ENCODE measurements at places on chromosomes 4 and X. TPM values are rescaled to one million over a fixed set of nuclear protein-coding genes. Genes with fewer than 3 reads are reported as not detected.
A peak's percentile ranks its signal among the peaks of the same experiment; 100 is the strongest.

MAGEB16 gene
- not detected for total RNA-seq

DNA sequence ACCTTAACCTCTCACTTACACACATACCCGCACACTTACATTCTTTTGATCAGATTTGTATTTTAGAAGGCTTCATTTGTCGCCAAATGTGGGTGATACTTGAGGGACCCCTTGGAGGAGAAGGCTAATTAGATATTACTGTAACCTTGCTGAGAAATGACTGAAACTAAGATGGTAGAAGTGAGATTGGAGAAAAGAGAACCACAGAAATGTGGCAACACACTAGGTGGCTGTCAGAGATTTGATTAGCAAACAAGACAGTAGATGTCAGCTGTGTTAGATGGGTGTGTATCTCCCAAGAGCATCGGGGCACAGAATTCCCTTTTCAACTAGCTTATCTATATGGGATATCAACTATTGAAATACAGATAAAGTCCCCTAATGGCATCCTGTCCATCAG, 149.3 kb upstream of the FABP2 start:
- H3K4me3 ChIP-seq, result no peak overlapping the region
- DNase-seq, result no peak
- no peaks in the 10 kb centered on the region for H3K27me3 ChIP-seq

DNA sequence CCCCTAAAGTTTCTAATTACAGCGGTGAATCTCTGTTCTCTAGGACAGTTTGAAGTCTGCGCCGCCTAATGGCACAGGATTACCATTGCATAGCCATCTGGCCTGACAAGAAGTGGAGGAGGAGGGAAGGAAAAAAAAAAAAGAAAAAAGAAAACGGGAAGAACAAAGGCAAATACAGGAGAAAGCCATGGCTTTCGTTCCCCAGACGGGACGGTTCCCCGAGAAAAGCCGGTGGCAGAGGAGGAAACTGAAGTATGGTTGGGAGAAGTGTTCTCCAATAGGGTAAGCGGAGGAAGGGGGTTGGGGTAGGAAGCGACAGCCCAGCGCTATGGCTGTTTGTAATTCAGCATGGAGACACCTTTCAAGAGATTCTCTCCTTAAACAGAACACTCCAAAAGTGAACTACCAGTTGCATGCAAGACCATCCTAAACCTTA, 80.8 kb downstream of the HMGN5 start:
- peaks cover 13% of the 10 kb centered on the region for H3K4me1 ChIP-seq
- peak; percentile 36 for DNase-seq
- H3K27ac ChIP-seq, result peak overlapping the region; percentile 67
- no peaks in the 10 kb centered on the region for H3K36me3 ChIP-seq
- H3K27me3 ChIP-seq, result peaks cover 1% of the 10 kb centered on the region
- H3K4me3 ChIP-seq, result peak overlapping the region; percentile 94

AADAT gene
- total RNA-seq, result 6.2 TPM

ARHGEF38 gene
- not detected for total RNA-seq

DNA sequence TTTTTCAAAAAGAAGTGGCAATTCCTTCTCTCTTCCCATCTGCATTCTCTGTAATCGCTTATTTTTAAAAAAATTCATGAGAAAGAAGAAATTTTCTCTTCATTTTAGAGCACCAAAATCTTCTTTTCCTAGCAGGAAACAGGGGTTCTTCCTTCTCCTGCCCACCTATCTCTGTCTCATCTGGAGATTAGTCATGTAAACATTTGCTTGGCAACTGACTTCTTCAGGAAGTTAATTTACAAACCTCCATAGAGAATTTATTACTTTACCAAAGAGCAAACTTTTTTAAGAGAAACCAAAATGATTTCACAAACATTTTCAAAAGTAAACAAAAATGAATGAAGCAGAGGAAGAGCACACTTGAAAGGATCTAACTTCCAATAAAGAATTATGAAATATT, 13.5 kb downstream of the TTC29 start:
- DNase-seq, result peak; percentile 20
- H3K36me3 ChIP-seq, result no peaks in the 10 kb centered on the region
- peaks cover 7% of the 10 kb centered on the region for H3K27me3 ChIP-seq
- H3K4me3 ChIP-seq, result peak overlapping the region; percentile 56
- H3K4me1 ChIP-seq, result peaks cover 10% of the 10 kb centered on the region

DNA sequence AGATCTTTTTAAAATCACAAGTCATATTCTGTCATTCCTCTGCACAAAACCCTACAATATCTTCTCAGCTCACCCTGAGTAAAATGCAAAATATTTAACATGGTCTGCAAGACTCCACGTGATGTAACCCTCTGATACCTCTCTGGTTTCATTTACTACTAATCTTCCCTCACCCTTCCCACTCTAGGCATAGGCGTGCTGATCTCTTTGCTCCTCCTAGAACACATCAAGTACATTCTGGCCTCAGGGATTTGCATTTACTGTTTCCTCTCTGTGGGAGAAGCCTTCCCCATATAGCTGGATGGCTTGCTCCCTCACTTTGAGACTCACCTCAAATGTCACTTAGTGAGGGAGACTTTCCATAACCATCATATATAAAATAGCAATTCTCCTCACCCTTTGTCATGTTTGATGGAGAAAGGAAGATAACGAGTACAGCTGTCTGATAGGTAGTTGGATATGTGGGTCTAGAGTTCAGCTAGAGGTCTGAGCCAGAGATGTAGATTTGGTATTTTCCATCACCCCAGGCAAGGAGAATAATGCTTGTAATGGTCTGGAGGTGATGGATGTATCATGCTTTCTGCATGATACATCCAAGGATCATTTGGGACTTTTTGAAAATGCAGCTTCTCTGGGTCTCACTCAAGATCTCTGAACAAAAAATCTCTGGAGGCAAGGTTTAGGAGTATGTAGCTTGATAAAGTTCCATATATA, 123.9 kb upstream of the VAMP7 start:
- no peaks in the 10 kb centered on the region for H3K36me3 ChIP-seq
- H3K4me3 ChIP-seq, result no peak overlapping the region
- no peak overlapping the region for H3K27ac ChIP-seq

FAM47A gene
- not detected for total RNA-seq

GRCh38 chr4:65670331-65671031, at the start of gene EPHA5:
EPHA5 (minus strand) TSS chr4:65670489; CDS start chr4:65669742, 747 bp downstream.
- H3K27ac ChIP-seq, result no peak within 1 kb of the TSS
- H3K27me3 ChIP-seq, result peaks cover 21% of the 10 kb centered on the region
- peaks cover 20% of the 10 kb centered on the region for H3K4me1 ChIP-seq
- H3K4me3 ChIP-seq, result peak within 1 kb of the TSS; percentile 69
- no peaks in the 10 kb centered on the region for H3K36me3 ChIP-seq

CNGA1 gene
- not detected for total RNA-seq

DNA sequence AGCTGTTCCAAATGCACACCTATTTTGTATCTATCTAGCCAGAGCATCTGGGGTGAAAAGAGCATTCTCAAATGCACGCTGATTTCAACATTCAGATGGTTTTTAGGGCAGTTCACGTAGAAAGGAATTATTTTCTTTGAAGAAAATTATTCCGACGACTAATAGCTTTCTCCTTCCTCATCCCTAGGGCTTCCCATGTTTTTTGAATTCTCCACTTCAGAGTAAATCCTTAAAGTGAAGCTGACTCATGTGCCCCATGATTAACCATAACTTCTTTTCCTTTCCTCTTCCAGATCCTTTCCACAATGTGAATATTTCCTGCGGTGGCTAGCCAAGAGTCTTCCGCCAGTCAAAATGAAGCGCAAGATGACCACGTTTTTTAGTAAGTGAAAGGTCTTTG, 86.7 kb upstream of the PDHA1 start:
- H3K27me3 ChIP-seq, result peaks cover 3% of the 10 kb centered on the region
- DNase-seq, result no peak
- no peaks in the 10 kb centered on the region for H3K4me1 ChIP-seq
- H3K27ac ChIP-seq, result no peak overlapping the region
- no peak overlapping the region for H3K4me3 ChIP-seq

GRCh38 chr4:100988876-100989275, 358.4 kb downstream of the PPP3CA start:
- peaks cover 26% of the 10 kb centered on the region for H3K4me1 ChIP-seq
- no peak for DNase-seq
- H3K27ac ChIP-seq, result no peak overlapping the region
- H3K4me3 ChIP-seq, result no peak overlapping the region
- H3K27me3 ChIP-seq, result peaks cover 7% of the 10 kb centered on the region
- H3K36me3 ChIP-seq, result no peaks in the 10 kb centered on the region

DNA sequence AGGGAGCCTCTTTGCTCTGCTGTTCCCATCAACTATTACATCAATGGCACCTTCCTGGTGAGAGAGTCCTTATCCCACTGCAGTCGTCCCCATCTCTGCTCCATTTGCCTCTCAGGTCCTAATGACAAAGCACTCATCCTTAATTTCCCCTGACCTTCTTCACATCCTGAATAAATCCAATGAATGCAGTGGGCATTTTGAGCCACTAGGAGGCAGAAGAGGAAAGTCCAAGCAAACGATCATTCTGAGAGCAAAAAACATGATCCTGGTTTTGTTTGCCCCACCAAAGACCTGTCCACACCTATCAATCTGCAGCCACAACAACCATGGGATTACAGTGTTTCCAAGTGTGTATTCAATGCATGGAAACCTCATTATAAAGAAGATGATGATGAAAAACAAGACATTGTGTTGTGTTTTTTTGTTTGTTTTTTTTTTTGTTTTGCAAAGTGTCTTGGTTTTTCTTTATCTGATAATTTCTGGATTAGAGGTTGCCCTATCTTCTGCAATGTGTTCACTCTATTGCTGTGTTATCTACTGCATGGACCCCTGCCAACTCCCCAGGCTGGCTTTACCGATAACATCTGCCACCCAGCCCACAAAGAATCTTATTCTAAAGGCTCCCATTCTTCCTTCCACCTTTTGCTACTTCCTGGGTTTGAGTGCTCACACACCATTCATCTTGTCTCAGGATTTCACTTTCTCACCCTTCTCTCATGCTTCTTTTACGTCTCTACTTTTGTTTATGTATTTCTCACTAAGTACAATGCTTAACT, 207.2 kb downstream of the NLGN4X start:
- DNase-seq, result peak; percentile 0
- no peak overlapping the region for H3K27ac ChIP-seq
- H3K4me3 ChIP-seq, result no peak overlapping the region

MAGEC2 gene
- total RNA-seq, result not detected

- no peaks in the 10 kb centered on the region for H3K36me3 ChIP-seq
- H3K27ac ChIP-seq, result no peak overlapping the region
- no peaks in the 10 kb centered on the region for H3K27me3 ChIP-seq
Observed at GRCh38 chr4:21678711-21679110, 269.9 kb downstream of the KCNIP4 start.

DNA sequence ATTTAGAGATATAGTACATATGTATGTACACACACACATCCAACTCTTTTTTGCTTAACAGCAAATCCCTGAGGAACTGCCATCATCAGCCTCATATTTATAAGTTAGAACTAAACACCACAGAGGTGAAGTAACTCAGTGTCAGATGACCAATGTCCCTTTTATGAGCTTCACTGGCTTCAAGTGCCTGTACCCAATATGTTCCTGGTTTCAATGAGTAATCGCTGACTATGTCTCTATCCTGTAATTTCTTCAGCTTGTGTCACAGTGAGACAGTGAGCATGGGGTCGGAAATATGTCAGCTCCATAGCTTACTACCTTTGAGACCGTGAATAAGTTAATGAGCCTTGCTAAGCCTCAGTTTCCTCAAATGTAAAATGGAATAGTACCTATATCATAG, 136.2 kb upstream of the RASGEF1B start:
- H3K4me3 ChIP-seq, result no peak overlapping the region
- H3K4me1 ChIP-seq, result no peaks in the 10 kb centered on the region
- no peaks in the 10 kb centered on the region for H3K36me3 ChIP-seq
- DNase-seq, result no peak

DNA sequence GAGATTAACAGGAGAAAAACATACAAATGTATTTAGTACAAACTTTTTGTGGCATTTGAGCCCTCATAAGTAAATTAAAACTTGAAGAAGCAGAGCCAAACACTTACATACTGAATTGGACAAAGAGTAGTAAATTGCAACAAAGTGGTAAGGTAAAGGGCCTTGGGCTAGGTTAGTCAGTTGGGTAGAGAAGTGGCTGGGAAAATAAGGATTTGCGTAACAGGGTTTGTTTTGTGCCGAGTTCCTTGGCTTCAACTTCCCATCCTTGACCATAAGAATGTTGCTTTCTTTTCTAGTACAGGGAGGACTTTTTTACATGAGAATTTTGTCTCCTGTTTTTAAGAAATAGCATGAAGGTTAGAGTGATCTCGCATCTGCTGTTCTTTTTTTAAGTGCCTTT, 33.3 kb upstream of the DSPP start:
- H3K27ac ChIP-seq, result no peak overlapping the region
- H3K36me3 ChIP-seq, result no peaks in the 10 kb centered on the region
- DNase-seq, result no peak
- no peak overlapping the region for H3K4me3 ChIP-seq

ZNF732 gene
- not detected for total RNA-seq

GRCh38 chrX:44935640-44936039, 62.7 kb downstream of the KDM6A start:
- H3K36me3 ChIP-seq, result no peaks in the 10 kb centered on the region
- no peak for DNase-seq
- H3K4me1 ChIP-seq, result peaks cover 27% of the 10 kb centered on the region
- no peak overlapping the region for H3K27ac ChIP-seq

DNA sequence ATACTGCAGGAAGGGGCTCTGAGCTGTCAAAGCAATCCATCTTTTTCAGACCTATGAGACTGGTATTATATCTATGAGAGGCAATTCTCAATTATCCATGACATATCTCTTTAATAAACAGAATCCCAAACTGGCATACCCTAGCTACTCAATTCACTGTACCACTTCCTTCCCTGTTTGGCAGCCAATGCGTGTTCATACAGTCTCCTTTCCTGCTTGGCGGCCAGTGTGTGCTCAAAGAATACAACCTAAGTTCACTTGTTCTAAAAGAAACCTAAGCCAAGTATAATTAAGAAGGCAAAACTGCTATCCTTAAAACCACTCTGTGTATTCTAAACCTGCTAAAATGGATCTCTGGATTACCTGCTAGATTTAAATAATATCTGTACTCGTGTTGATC, 38.3 kb downstream of the ARHGEF9 start:
- no peak for DNase-seq
- no peak overlapping the region for H3K4me3 ChIP-seq
- H3K27me3 ChIP-seq, result no peaks in the 10 kb centered on the region
- H3K4me1 ChIP-seq, result peaks cover 25% of the 10 kb centered on the region
- H3K36me3 ChIP-seq, result no peaks in the 10 kb centered on the region

- no peaks in the 10 kb centered on the region for H3K36me3 ChIP-seq
- DNase-seq, result no peak
- H3K27ac ChIP-seq, result no peak overlapping the region
- H3K27me3 ChIP-seq, result peaks cover 26% of the 10 kb centered on the region
Observed at GRCh38 chrX:69195192-69195591, 29.9 kb upstream of the PJA1 start.

DNA sequence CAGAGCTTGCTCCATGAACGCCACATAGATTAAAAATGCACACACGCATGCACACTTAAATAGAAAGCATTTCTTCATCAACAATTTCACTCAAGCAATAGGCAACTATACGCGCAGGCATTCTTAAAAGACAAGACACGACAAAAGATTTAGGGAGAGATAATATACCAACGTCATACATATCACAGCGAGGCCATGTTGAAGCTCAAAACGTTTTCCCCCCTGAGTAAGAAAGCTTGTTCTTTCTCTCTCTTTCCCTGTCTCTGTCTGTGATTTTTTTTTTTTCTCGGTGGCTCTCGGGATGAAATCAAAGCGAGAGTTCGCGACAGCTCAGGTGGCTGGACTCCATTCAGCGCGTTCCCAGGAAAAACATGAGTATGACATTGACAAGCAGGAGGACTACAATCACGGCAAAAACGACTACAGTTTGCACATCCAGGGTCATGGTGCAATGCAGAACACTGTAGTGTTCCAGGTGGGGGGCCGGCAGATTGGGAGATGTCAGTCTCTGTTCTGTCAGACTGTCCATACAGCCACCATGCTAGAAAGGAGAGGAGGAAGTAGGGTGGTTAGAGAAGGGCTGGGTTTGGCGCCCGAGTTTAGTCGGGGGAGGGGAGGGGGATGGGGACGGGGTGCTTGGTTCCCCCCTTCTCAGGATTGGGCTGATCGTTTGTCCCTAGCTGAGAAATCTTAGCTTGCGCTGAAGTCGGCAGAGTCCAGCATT, 30.7 kb downstream of the ARHGEF9 start:
- peaks cover 35% of the 10 kb centered on the region for H3K4me1 ChIP-seq
- peaks cover 6% of the 10 kb centered on the region for H3K27me3 ChIP-seq
- H3K36me3 ChIP-seq, result no peaks in the 10 kb centered on the region

Data from HFFc6 (cell line).